ENCODE measurements at places on chromosomes 2 and 18.

- no peak for DNase-seq
Measured at GRCh38 chr2:237935740-237936452, 30.9 kb upstream of the UBE2F start.

- no peak for DNase-seq
Measured at GRCh38 chr2:48851161-48851560, 95.6 kb upstream of the LHCGR start.

GRCh38 chr2:31258351-31258750 is 24.4 kb downstream of the EHD3 start:
- DNase-seq = no peak

- DNase-seq = no peak
Measured at GRCh38 chr18:37409878-37410277, 155.7 kb downstream of the CELF4 start.

DNA sequence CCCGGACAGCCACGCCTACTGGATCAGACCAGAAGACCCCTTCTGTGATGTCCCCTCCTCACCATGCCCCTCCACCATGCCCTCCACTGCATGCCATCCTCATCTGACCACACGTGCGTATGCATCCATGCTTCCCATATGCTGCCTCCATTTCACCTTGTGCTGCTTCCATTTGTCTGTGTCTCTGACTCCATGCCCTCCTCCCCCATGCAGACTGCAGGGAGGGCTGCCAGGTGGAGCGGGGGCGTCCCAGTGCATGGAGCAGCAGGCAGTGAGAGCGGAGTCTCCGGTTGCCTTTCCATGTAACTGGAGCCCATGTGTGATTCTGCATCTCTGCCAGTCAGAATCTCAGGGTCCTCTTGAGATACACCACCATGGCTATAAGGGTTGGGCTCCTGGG is 52.6 kb downstream of the COA5 start:
- no peak for DNase-seq

DNA sequence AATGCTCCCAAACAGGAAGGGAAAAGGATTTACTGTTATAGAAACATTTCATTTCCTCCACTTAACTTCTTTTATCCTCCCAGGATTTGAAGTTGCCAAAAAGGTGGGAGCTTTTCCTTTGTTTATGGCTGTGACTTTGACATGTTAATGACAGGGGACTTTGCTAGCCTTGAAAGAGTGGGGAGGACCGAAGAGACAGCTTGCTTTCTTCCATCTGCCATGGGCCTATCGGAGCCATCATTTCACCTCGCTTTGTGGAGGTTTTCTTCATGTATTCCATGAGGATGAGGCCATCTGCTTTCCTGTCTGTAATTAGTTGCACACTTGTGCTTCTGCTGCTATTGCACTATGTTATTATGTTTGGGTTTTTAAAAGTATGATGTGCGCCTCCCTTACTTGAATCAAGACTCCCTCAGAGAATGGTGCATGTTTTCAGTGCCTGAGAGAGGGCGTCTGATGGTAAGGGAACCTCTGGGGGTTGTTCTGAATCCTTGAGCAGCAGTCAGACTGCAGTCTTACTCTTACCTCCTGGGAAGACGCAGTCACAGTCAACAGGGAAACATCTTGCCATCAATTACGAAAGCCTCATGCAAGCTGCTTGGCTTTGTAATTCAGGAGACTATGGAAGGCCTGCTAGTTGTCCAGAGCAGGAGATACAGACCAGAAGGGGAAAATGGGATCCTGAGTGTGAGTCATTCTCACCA is 173.3 kb upstream of the MGAT5 start:
- no peak for DNase-seq

DNA sequence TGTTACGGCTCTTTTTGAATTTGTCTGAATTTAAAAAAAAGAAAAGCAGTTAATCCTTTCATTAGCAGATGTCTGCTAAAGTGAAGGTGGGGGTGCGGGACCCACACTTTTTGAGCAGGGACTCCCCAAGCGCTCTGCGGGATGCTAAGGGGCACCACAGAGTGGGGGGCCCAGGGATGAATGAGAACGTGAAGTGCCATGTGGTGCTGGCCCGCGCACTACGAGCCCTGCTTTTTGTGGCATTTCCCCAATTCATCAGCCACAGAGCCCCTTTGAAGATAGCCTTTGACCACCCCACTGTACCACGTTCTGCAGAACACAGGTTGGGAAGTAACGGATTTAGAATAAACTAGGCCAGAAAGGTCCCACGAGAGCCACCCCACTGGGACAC is 28.6 kb downstream of the HS1BP3 start:
- no peak for DNase-seq

GRCh38 chr2:17479875-17480274 is 38.4 kb downstream of the RAD51AP2 start:
- no peak for DNase-seq

GRCh38 chr2:29697715-29698114 is 223.7 kb downstream of the ALK start:
- DNase-seq = no peak

- no peak for DNase-seq
Measured at GRCh38 chr2:228845162-228845925, 425.7 kb downstream of the PID1 start.

DNA sequence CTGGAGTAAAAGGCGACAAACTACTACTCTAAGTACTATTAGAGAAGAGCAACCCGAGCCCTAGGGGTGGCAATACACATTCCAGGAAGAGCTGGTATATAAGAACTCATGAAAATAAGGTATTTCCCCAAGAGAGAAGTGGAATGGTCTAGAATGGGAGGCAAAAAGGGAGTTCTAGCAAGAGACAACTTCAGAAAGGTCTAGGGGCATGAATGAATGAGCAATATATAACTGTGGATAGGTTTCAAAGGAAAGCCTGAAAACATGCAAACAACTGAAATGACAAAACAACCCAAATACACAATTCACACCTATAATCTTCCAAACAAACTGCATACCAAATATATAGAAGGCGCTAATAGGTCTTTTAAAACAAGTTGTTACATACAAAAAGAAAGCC is 22.2 kb downstream of the TRIP12 start:
- no peak for DNase-seq

- no peak for DNase-seq
Measured at GRCh38 chr2:50448556-50448955, 583.4 kb downstream of the NRXN1 start.

- no peak for DNase-seq
Measured at GRCh38 chr2:16507655-16508489, 157.8 kb downstream of the CYRIA start.

DNA sequence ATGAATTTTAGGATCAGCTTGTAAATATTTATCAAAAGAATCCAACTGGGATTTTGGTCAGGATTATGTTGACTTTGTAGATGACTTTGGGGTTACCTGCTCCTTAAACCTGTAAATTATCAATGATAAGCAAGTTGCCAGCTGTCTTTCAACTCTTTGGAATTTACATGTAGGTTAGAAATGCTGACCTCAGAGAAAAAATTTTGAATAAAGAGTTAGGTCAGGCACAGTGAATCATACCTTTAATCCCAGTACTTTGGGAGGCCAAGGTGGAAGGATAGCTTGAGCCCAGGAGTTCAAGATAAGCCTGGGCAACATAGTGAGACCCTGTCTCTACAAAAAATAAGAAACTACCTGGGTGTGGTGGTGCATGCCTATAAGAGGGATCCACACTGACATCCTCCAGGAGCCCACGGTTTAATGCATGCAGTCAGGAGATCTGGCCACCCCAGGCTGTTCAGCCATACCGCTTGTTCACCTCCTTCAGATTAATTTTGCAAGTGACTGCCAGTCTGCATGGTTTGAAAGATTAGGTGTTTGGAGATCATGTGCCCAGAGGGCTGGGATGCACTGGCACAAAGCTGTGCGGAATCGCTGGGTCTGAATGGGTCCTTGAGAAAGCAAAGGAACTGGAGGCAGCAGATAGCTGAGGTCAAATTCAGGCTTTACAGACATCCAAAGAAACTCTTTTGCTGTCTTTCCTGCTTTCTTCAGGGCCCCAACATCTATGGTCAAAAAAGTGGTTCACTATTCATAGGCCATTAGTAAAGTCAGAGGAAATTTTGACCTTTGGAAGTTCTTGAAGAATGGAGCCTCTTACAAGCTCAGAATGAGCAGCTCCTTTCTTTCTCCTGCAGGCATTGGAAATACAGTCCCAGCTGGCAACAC is 83.4 kb upstream of the TXNDC2 start:
- DNase-seq = no peak

- no peak for DNase-seq
Measured at GRCh38 chr2:195532628-195533271, 124.3 kb upstream of the SLC39A10 start.

DNA sequence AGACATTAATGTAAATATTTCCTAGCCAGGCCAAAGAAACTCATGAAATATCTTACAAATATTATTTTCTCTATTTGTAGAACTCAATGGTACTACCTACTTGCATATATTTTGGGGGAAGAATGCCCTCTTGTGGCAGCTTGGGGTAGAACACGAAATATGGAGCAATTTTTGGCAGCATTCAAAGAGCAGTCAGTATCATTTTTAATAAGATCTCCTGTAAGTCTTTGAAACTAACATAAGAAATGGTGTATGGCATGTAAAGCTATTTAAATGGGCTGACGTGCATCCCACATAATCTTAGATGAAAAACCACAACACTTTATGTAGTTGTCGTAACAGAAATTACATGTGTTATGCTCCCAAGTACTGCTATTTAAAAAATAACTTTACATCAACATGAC is 62.3 kb upstream of the CCDC195 start:
- no peak for DNase-seq

GRCh38 chr2:66433945-66434678 is 813 bp upstream of the MEIS1 start:
- DNase-seq = no peak

GRCh38 chr2:1742681-1743395 is 1.5 kb downstream of the PXDN start:
- no peak for DNase-seq

DNA sequence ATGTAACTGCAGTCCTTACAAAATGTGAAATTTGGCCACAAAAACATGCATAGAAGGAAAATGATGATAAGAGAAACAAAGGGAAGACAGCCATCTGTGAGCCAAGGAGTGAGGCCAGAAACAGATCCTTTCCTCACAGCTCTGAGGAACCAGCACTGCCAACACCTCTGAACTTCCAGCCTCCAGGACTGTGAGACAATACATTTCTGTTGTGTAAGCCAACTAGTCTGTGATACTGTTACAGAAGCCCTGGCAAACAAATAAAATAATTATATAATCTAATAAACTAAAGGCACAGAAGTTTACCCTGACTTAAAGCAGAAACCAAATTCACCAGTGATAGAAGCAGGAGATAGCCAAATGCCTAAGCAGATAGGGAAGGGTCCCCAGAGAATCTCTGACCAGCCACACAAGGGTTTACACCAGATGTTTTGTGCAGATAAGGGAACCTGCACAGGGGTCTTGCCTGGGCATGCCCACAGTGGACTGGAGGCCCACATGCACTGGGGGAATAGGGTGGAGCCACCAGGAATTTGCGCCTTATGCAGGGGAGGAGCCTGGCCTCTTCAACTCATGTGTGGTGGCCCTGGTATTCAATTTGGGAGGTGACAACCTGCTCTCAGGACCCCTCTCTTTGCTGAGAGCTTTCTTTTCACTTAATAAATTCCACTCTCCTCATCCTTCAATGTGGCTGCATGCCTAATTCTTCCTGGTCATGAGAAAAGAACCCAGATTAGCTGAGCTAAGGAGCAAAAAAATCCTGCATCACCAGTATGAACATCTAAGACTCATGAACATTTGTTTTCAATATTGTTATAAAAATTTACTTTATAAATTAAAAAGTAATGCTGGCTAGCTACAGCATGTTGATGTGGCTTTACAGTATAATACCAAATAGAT is 3.8 kb upstream of the GCC2 start:
- DNase-seq = no peak

DNA sequence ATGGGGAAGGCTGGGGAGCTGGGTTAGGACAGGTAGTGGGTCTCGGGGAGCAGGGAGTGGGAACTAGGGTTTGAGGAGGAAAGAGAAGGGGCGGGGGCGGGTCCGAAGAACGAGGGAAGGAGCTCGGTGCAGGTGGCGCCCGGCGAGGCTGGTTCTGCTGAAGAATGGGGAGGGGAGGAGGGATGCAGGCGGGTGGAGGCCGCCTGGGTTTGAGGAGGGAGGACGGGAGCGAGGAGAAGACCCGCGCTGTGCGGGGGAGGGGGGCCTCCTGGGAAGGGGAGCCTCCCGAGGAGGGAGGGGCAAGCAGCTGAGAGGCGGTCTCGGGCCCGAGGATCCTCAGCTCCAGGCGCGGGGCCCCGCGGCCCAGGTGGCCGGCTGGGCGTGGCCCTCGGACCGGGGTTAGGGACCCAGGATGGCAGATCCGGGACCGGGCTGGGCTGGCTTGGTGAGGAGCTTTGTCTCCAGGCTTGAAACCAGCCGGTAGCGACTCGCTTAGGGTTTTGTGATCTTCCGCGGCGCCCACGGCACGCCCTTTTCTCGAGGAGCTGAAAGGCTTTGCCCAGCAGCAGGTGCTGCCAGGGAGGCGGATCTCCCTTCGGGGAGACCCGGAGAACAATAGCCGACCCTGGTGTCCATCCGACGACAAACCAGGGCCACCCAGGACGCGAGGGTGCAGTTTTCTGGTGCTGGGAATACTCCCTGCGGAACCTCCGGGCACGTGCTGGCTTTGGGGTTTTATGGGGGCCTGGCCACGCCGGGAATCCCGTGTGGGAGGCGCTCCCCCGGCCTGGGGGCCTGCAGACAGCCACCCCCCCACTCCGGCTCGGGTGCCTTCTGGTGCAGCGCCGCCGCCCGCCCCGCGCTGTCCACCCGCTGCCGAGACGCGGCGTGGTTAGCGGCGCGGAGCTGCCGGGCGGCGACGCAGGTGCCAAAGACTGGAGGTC is 1.4 kb downstream of the DPYSL5 start:
- DNase-seq = no peak

DNA sequence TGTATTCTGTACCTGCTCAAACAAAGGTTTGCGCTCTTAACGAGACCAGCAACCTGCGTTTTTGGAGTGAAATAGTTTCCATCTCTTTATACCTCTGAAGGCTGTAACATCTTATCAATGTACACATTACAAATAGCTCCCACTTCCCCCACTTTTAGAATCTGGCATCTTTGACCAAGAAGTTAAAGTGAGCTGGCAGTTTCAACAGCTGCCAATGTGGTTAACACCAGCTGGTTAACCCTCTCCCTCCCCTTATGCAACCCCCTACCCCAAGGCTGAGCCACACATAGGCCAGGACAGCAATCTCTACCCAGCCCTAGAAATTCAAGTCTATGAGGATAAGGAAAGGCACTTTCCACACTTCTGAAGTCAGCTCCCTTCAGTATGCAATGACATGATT is 2.2 kb upstream of the SERTAD2 start:
- DNase-seq = peak; percentile 40

GRCh38 chr2:75928093-75928492 is 217.4 kb upstream of the GCFC2 start:
- no peak for DNase-seq

- DNase-seq = no peak
Measured at GRCh38 chr2:6177811-6178210, 485.6 kb downstream of the SOX11 start.

DNA sequence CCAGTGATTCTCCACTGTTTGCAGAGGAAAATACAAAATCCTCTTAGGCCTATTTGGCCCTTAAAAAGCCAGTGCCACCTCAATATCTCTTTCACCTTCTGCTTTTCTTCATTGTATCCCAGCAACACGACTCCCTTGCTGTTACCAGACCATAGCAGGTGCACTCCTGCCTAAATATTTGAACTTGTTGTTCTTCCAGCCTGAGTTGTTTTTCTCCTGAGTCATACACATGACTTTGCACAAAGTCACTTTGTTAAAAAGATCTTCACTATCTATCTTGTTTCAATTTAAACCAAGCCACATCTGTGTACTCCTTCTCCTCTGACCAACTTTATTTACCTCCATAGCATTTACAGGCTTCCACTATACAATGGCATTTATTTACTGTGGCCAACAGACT is 103.6 kb downstream of the LRRTM4 start:
- DNase-seq = no peak

- DNase-seq = no peak
Measured at GRCh38 chr2:102737431-102737830, 24.4 kb upstream of the TMEM182 start.
